Tracheal epithelial cell (primary cell): ENCODE measurements at places on chromosomes 12 and 14. TPM values are rescaled to one million over a fixed set of nuclear protein-coding genes. Genes with fewer than 3 reads are reported as not detected.

Gene VRTN
- not detected in 2 replicates for total RNA-seq

Gene C12orf54
- 3.4 TPM in 1 of 2 replicates, not detected in the other for total RNA-seq

Gene COX6A1
- total RNA-seq: 807 and 1,167 TPM in 2 replicates

Gene STXBP6
- total RNA-seq: 0.21 TPM in 1 of 2 replicates, not detected in the other

Gene KCNC2
- not detected in 2 replicates for total RNA-seq

Gene ALDH1L2
- total RNA-seq: 19.2 and 19.3 TPM in 2 replicates

Gene BCL11B
- 5.1 and 8.7 TPM in 2 replicates for total RNA-seq

Gene TIGAR
- total RNA-seq: 9.0 and 11.6 TPM in 2 replicates

Gene ADAM20
- 0.43 and 0.96 TPM in 2 replicates for total RNA-seq

Gene RSRC2
- total RNA-seq: 20.2 and 25.5 TPM in 2 replicates

Gene MAP1LC3B2
- 0.43 and 0.48 TPM in 2 replicates for total RNA-seq

Gene OR5AU1
- total RNA-seq: not detected in 2 replicates

Gene VPS29
- 49.7 and 71.1 TPM in 2 replicates for total RNA-seq

Gene VWF
- total RNA-seq: 1.1 and 2.2 TPM in 2 replicates

Gene KLRB1
- not detected in 2 replicates for total RNA-seq

Gene LRIG3
- 48.9 and 97.8 TPM in 2 replicates for total RNA-seq

Gene CDC42BPB
- 92.1 and 92.5 TPM in 2 replicates for total RNA-seq

Gene ASB2
- total RNA-seq: under 0.01 and 1.9 TPM in 2 replicates

Gene DPF3
- 0.85 and 0.96 TPM in 2 replicates for total RNA-seq

Gene NGB
- total RNA-seq: 0.24 TPM in 1 of 2 replicates, not detected in the other

Gene FAM90A1
- under 0.01 and 0.21 TPM in 2 replicates for total RNA-seq

Gene GALNT8
- total RNA-seq: not detected in 2 replicates

Gene DIP2B
- 32.8 and 45.3 TPM in 2 replicates for total RNA-seq

Gene KHNYN
- 95.7 and 155 TPM in 2 replicates for total RNA-seq

Gene KLRC1
- under 0.01 TPM in 1 of 2 replicates, not detected in the other for total RNA-seq

Gene TMEM229B
- 0.43 and 1.9 TPM in 2 replicates for total RNA-seq

Gene TSPAN19
- not detected in 2 replicates for total RNA-seq

Gene IFNG-AS1
- total RNA-seq: under 0.01 TPM in 1 of 2 replicates, not detected in the other

Gene CHGA
- total RNA-seq: not detected in 2 replicates

Gene LRFN5
- total RNA-seq: under 0.01 TPM in 1 of 2 replicates, not detected in the other

Gene CLEC4A
- total RNA-seq: not detected in 2 replicates

Gene TEX52
- total RNA-seq: not detected in 2 replicates

Gene C12orf60
- 2.6 and 2.7 TPM in 2 replicates for total RNA-seq

Gene NPFF
- total RNA-seq: not detected in 2 replicates

Gene ZDHHC22
- total RNA-seq: not detected in 2 replicates

Gene DCN
- total RNA-seq: 1.1 and 50.1 TPM in 2 replicates

Gene TSHR
- total RNA-seq: not detected in 2 replicates

Gene FAM181A
- total RNA-seq: not detected in 2 replicates

Gene PTPRR
- 0.96 TPM in 1 of 2 replicates, not detected in the other for total RNA-seq

Gene GPRC5A
- total RNA-seq: 6.6 and 83.6 TPM in 2 replicates

Gene TAS2R10
- total RNA-seq: 0.21 and 0.24 TPM in 2 replicates

Gene MSRB3
- total RNA-seq: 1.7 and 5.8 TPM in 2 replicates

Gene TAS2R7
- total RNA-seq: not detected in 2 replicates

Gene ADAM21
- 0.48 and 0.64 TPM in 2 replicates for total RNA-seq

Gene RTL1
- total RNA-seq: not detected in 2 replicates

Gene TRHDE
- total RNA-seq: 2.7 TPM in 1 of 2 replicates, not detected in the other

Gene DBX2
- total RNA-seq: not detected in 2 replicates

Gene PLEKHD1
- total RNA-seq: under 0.01 TPM in 2 replicates

Gene GON7
- 5.1 and 8.2 TPM in 2 replicates for total RNA-seq
